Cerebellar cortex (tissue), 1 donor: ENCODE measurements at places on chromosomes 13 and 19.
A peak's percentile ranks its signal among the peaks of the same experiment; 100 is the strongest.

GRCh38 chr19:2582984-2583956 lies 107.3 kb downstream of the GADD45B start:
- no peak for DNase-seq

DNA sequence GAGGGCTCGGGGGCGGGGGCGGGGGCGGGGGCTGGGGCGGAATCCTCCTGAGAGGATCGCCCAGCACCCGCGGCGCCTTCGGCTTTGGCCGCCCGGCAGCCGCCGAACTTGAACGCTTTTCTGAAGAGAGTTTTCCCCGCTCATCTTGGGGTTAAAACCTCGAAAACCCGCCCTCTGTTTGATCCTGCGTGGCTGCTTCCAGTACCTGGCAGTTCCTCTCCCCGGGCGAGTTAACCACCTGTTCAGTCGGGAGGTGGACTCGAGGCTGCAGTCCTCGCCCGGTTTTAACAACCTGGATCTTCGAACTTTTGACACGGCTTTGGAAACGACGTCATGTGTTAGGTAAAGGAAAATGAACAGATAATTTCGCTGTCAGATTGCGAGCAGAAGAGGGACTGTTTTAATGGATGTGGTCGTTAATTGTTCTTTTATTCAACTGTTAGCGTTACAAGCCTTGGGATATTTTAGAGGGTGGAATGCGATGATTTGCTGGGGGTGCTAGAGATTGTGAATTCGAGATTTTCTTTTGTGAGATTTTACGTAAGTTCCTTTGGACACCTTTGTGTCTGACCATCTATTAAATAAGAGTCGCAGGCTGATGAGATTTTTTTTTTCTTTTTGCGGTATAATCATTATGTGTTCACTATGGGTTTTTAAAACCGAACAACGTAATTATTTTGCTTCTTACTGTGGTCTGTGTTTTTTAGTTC lies 1.0 kb downstream of the FNDC3A start:
- peak; percentile 81 for DNase-seq

DNA sequence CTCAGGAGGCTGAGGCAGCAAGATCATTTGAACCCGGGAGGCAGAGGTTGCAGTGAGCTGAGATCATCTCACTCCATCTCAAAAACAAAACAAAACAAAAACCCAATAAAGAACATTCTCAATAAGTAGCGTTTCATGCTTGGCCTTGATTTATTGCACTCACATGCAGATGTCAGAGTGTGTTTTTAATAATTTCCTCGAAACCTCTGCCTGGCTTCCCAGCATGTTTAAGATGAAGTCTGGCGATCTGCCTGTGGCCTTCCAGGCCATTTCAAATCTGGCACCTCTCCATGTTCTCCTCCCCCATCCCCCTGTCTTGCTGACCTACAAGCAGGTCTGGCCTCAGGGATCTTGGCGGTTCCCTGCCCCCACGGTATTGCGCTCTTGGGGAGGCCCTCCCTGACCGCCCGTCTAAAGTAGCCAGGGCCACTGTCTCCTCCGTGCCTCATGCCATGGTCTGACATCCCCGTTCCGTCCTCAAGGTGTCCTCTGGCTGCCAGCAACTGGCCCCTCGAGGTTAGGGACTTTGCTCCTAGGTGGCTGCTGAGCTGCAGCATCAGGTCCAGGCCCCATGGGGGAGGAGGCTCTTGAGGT lies 1.6 kb downstream of the WDR88 start:
- no peak for DNase-seq

- DNase-seq = no peak
Measured at GRCh38 chr13:36310417-36311108, 12.9 kb upstream of the CCDC169 start.

GRCh38 chr13:51769455-51770127 lies 34.4 kb downstream of the DHRS12 start:
- DNase-seq = peak; percentile 26

GRCh38 chr19:3189702-3190469 lies 4.2 kb downstream of the NCLN start:
- no peak for DNase-seq

- DNase-seq = no peak
Measured at GRCh38 chr13:32956595-32956933, 59.7 kb upstream of the KL start.

- DNase-seq = peak; percentile 83
Measured at GRCh38 chr13:51047434-51048165, 63.5 kb downstream of the C13orf42 start.

GRCh38 chr13:75222031-75222430 lies 259.9 kb downstream of the TBC1D4 start:
- DNase-seq = no peak

GRCh38 chr19:2385053-2385721 lies 25.1 kb downstream of the TMPRSS9 start:
- no peak for DNase-seq

GRCh38 chr13:30647420-30647819 lies 29.7 kb downstream of the USPL1 start:
- peak; percentile 26 for DNase-seq

DNA sequence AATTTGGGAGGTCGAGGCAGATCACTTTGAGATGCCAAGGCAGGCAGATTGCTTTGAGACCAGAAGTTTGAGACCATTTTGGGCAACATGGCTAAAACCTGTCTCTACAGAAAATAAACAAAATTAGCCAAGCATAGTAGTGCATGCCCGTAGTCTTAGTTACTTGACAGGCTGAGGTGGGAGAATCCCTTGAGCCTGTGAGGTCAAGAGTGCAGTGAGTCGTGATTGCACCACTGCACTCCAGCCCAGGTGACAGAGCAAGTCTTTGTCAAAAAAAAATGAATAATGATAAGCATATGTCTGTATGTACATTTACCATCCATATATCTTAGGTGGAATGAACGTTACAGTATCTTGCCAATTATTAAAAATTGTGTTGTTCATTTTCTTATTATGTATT lies 2447.7 kb downstream of the PCDH9 start:
- no peak for DNase-seq

DNA sequence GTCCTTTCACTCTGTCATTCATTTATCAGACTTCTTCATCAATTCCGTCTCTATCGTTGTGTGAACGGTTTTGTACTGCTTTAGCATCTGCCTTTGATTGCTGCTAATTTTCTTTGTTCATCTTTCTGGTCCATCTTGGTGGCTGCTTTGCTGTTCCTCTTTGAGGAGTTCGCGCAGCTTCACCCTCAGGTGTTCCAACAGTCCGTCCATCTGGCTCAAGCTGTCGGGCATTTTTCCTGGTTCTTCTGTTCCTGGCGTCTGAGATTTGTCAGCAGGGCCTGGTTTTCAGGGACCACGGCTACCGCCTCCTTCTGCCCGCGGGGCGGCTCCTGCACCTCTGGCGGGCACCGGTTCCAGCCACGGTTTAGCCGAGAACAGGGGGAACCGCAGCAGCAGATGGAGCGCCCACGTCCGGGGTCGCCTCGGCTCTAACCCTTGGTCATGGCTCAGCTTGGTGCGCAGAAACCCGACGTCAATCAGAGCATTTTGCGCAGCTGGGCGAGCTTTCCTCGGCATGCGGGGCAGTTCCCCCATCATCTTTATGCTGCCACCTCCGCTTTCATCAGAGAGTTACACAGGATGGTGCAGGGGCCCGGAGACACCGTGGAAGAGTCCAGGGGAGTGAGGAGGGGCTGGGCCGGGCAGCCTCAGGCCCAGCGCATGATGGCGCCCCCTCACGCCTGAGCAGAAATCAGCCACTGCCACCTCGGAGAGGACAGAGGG lies 89.5 kb downstream of the ZNF100 start:
- peak; percentile 76 for DNase-seq

GRCh38 chr13:59236309-59236919 lies 927.3 kb downstream of the DIAPH3 start:
- DNase-seq = no peak

DNA sequence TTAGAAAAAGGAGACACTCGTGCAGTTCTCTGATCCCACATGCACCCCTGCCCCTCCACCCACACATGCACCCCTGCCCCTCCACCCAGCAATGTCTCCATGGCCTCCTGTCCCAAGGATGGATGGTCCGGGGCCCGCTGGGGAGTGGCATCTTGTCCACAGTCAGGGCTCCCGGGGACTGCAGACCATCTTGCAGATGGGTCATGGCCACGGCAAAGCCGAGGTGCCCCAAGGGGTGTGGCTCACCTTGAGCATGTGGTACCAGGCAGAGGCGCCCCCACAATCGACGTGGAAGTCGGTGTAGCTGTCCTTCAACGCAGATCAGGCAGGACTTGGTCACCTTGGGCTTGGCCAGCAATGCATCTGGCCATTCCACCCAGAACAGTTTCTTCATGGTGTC lies 216.7 kb downstream of the TUBA3C start:
- DNase-seq = no peak

GRCh38 chr19:41427647-41428480 lies 690 bp upstream of the B3GNT8 start:
- peak; percentile 13 for DNase-seq

- DNase-seq = no peak
Measured at GRCh38 chr19:19884583-19884982, 16.2 kb upstream of the ZNF93 start.

DNA sequence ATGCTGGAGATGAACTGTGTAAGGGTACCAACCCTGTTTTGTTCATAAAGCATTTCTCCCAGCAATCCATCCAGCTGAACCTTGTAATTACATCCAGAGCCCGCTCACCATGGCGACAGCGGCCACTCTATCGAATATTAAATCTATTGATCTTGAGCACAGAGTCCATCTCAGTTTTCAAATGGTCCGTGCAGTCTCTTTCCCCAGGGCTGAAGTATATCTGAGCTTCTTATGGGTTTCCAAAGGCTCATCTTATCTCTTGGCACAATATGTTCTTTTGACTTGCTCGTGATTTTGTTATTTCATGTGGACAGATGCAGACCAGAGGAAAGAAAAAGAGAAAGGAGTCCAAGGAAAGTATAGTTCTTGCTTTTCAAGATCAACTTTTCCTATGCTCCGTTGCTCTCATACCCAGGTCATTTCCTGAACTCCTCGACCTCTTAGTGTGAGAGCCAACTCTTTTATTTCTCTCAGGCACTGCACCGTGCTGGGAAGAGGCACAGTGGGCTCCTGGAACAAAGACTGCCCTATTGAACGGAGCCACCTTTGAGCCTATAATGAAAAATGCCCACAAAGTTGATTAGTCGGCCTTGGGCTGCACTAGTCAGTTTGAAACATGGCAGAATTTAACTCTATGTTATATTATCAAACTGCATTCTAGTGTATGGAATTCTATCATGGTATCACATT lies 66.7 kb downstream of the RFC3 start:
- no peak for DNase-seq
